ENCODE measurements at places on chromosomes 2 and 18.

DNA sequence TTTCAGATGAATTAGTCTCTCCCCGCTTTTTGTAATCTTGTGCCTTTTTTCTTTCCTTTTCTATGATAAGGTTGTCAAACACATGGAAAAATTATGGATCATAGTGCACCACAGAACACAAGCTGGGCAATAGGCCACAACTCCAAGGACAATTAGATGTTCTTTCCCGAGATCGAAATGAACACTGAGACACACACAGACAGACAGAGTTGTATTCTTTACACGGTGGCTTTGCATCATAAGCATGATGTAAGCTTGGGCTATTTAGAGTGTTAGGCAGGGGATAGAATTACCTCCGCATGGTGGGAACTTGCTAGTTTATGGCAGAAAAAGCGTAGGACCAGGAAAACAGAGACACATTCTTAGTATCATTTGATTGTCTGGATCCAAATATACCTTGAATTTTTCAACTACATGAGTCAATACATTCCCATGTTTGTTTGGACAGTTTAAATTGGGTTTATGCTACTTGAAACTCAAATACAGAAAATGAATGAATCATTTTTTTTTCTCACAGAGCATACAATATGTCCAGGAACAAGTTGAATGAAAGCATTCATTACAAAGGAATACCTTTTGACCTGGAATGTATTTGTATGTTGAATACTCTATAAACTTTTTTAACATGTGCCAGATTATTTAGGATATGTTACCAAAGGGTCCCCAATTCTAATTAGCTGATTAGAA, 1611.5 kb upstream of the TMEFF2 start:
- no peak for DNase-seq

DNA sequence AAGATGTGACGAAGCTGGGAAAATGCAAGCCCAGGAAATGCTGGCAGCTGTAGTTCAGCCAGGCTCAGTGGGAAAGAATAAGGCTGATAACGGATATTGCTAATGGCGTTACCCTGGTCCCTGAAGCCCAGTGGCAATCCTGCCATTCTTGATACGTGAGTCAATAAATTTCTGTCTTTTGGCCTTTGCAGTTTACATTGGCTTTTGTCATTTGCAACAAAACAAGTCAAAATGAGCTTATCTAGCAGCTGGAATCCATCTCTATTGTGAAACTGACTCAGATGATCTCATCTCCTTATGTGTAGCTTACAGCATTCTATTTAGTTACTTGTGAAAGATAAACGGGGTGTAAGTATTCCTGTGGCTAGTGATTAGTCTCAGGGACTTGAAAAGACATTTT, 43.8 kb downstream of the ARL6IP6 start:
- DNase-seq: no peak

- DNase-seq: no peak
Observed at GRCh38 chr2:86229221-86229620, 30.0 kb downstream of the MRPL35 start.

GRCh38 chr2:125711075-125711474, 944.9 kb upstream of the GYPC start:
- no peak for DNase-seq

GRCh38 chr2:236550290-236550689, 19.3 kb upstream of the ACKR3 start:
- DNase-seq: no peak

Data from stimulated activated CD8-positive, alpha-beta memory T cell treated with anti-CD3 and anti-CD28 coated beads, Interleukin-4, amount 100 ng/mL, for 1 hour (primary cell).